Right ventricle myocardium superior (tissue), 1 donor: ENCODE measurements at places on chromosomes 12 and 14.

DNA sequence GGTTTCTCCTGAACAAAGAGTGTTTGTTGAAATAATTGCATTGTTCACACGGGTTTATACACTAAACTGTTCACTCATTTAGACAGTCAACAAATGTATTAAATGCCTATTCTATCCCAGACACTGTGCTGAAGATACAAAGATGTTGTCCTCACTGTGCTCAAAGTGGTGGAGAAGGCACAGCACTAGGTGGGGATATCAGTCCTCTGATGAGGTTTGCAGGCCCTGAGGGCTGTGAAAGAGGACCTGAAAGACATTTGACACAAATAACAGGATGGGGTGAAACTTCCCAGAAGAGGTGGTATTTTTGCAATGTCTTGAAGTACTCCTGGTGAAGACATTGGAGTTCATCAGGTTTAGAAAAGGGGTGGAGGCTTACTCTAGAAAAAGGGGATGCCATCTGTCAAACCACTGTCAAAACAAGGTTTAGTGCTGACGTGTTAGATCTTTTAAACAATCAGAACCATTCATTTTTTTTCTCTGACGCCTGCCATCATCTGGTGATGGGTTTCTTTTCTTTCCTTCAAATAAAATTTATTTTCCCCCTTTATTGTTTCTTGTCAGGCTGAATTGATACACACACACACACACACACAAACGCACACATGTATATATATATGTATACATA, 69.5 kb downstream of the ACSS3 start:
- DNase-seq, result no peak

DNA sequence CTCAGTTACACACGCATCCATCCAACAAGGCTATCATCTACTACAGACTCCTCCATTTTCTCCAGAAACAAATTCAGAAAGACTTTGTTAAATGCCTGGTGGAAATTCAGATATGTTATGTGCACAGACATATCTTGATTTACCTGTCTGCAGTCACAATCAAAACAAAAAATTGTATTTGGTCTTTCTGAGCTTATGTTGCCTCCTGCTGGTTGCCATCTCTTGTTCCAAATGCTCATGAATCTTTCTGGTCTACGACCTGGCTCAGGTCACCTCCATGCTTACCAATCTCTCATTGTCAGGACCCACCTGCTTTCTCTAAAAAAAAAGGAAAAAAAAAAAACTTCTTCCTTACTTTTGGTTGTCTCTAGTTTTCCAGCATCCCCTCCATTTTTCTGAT, 169.2 kb upstream of the PLXNC1 start:
- DNase-seq, result no peak

DNA sequence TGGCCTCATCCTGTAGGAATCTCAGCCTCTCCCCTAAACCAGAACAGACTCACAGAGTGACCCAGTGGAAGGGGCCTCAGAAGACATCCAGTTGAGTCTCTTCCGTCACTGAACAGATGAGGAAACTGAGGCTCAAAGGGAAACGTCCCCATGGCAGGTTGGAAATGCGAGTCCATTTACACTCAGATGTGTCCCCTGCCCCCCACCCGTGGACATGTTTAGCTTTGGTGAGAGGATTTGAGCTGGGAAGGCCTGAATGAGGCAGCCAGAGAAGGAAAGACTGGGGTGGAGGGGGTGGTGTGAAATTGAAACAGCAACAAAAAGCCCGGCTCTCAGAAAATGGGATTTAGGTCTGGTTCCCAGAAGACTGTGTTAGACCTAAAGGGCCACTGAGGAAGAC, 1.7 kb downstream of the FAIM2 start:
- DNase-seq, result no peak

DNA sequence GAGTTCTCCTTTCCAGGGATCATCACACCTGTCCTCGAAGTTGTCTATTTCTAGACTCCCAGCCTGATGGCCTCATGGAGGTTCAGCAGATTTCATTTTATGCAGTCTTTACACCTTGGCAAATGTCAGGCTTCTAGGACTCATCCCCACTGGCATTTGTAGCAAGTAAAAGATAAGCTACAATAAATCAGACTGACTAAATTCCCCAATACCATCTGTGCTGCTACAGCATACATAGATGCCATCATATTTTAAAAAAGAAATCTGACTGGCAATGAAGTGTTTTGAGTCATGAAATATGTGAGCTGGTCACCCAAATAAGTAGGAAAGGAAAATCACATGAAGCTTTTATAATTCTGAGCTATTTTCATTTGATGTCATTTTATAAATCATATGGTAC, 55.3 kb downstream of the KCNC2 start:
- DNase-seq, result no peak

- no peak for DNase-seq
Observed at GRCh38 chr14:29461506-29461905, 466.1 kb downstream of the PRKD1 start.

DNA sequence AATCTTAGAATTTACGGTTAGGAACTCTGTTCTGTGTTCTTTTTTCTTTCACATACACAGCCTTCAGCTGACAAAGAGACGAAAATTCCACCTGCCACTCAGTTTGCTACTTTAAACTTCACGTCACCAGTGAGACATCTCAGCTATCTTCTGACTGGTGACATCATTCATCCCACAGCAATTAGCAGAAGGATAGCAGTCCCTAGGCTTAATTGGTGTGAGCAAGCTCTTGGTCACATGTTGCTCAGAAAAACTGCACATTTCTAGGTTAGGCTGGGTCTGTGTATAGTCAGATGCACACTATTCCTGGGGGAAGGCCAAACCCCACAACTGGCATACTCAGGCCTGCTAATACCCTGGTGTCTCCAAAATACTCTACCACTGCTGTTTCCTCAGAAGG, 23.9 kb downstream of the SLC7A7 start:
- DNase-seq, result no peak

GRCh38 chr14:20583908-20584307, 3.9 kb downstream of the RNASE11 start:
- DNase-seq, result no peak

GRCh38 chr14:64213086-64213485, 81.1 kb downstream of the ESR2 start:
- DNase-seq, result no peak

- no peak for DNase-seq
Observed at GRCh38 chr14:66037361-66037760, 448.8 kb upstream of the CCDC196 start.

GRCh38 chr12:111283521-111283920, 85.4 kb downstream of the PHETA1 start:
- no peak for DNase-seq

DNA sequence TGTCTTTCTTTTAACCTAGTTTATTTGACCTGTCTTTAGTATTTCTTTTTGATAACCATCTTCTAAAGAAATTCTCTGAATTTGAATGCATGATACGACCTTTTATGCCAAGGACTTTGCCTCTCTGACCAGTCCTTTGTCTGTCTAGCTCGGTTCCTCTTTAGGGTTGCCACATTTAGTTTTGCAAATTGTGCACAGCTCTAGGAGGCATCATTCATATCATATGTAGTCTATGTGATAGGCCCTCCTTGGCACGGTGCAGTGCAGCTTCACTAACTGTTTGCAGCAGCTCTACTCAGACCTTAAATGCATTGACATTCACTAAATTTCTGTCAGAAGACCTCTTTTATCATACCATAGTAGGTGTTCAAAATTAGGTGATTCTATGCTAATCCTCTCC, 75.6 kb downstream of the USP15 start:
- no peak for DNase-seq

- DNase-seq, result no peak
Observed at GRCh38 chr14:93160353-93160801, 24.3 kb downstream of the MOAP1 start.

DNA sequence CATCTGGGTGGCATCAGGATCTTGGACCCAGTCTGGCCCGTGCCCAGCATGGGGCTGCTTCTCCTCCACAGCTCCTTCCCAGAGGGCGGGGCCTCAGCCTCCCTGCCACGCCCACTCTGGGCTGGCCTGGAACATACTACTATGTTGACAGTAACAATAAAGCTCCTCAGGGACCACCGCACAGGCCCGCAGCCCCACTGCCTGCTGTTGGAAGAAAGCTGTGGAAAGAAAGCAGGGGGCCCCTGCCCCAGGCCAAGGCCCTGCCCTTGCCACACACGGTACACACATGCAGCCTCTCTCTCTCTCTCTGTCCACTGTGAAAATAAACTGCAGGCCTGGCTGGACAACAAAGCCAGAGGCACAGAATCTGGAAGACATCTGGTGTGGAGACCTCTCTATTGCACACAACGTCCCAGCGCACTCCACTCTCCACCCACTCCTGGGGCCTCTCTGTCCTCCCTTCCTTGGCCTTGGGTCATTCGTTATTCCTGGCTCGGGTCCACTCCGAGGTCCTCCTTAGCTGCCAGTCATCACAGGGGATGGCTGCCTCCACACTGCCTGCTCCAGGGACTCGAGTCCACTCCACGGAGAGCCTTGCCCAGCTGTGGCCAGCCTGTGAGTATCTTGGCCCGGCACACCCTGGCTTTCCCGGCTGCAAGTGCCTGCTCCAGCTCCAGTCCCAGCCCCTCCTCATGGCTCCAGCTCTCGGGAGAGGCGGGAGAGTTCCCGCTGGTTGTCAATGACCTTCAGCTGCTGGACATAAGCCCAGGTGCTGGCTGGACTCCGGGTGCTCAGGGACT, 11.8 kb upstream of the ENDOU start:
- peak; percentile 95 for DNase-seq

- no peak for DNase-seq
Observed at GRCh38 chr14:65080960-65081747, 21.2 kb downstream of the MAX start.

GRCh38 chr14:68757618-68758081, 35.2 kb downstream of the ZFP36L1 start:
- DNase-seq, result peak; percentile 73
